Hematopoietic multipotent progenitor cell treated with erythropoietin and hydrocortisone succinate and interleukin-3 and kit ligand, for 17 days (in vitro differentiated cells): ENCODE measurements at places on chromosomes 11 and 22.

GRCh38 chr22:37616201-37617083 is 7.8 kb downstream of the GGA1 start:
- no peak for DNase-seq

- no peak for DNase-seq
These were observed 54.6 kb upstream of the CHRM4 start for GRCh38 chr11:46445920-46446771.

- no peak for DNase-seq
These were observed 46.5 kb upstream of the FIBIN start for GRCh38 chr11:26947379-26947844.

DNA sequence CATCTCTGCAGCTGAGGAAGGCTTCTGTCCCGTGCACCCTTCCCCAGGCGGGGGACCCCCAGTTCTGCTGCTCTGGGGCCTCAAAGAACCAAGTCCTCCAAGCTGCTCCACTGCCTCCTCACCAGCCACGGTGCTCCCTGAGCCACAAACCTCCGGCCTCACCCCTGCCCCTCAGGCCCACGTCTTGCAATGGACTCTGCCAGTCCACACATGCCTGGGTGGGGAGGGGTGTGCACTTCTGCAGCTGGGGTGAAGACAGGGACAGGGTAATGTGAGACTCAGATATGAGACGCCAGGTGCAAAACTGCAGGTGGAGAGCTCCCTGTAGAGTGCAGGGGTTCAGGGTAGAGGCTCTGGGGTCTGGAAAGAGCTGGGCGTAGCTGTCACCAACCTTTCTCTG is 3.2 kb upstream of the PTDSS2 start:
- DNase-seq, result no peak

DNA sequence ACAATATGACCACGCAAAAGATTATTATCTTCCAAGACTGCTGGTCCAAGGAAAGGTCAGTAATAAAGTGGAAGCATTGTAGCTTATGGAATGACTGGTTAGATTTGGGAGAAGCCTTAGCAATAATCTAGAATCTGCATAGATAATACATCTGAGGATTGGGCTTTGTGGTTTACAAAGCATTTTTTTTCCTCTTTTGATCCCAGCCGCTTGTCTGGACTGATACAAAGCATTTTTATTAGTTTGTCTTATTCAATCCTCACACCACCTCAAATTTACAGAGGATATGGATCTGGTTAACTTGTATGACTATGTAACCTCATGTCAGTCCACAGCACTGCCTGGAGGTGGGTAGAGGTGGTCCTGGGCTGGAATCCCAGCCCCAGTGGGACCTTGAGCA is 990 bp upstream of the THRSP start:
- no peak for DNase-seq

- no peak for DNase-seq
These were observed 50.2 kb downstream of the ARHGAP32 start for GRCh38 chr11:129141748-129142523.

- no peak for DNase-seq
These were observed 76.5 kb upstream of the SYT13 start for GRCh38 chr11:45362636-45363035.

- DNase-seq, result peak; percentile 49
These were observed 28.9 kb downstream of the MOV10L1 start for GRCh38 chr22:50118557-50119168.

GRCh38 chr11:121794671-121795141 is 321.3 kb downstream of the BLID start:
- no peak for DNase-seq

DNA sequence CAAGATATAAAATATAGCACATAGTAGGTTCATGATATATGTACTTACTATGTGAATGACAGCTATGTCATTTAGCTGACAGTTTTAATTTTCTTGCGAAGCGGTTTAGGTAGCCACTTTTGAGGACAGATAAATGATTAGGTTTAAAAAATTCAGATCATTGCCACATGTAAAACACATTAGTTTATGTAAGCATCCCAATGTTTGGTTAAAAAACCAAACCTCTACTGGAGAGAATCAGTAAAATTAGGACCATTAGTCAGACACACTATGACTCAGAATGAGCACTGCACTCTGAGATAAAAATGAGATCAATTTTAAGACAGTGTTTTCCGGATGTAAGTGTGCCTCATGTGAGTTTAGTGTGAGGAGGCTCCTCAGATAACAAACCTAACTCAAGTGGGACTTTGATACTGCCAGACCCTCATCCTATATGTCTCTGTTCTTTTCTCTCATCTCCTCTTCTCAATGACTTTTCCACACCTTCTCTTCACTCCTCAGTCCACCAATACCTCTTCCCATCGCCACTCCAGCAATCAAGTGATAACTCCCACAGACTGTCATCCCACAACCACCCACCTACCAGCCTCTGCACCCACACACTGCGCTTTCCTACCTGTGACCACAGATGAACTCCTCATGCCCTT is 6.8 kb upstream of the OR2AT4 start:
- peak; percentile 30 for DNase-seq

DNA sequence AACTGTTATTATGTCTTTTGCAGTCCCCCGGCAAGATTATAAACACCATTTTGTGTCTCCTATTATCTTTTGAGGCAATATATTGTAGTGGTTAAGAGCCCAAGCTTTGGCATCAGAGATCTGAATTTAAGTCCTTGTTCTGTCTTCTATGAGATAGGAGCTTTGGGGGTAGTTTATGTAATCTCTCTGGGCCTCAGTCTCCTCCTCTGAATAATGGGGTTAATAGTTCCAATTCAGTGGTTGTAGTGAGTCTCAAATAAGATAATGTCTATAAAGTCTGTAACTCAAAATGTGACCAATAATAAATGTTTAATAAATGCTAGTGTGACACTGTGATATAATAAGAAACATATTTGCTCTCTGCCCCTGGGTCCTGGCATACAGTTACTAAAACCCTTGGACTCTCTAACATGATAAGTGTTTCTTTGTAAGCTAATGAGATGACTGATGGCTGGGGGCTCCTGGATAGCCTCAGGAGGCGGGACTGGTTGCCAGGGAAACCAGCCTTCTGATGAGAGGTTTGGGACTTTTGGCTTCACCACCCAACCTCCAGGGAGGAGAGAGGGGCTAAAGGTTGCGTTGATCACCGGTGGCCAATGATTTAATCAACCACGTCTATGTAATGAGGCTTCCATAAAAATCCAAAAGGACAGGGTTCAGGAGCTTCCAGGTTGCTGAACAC is 183.4 kb upstream of the MTMR2 start:
- no peak for DNase-seq

DNA sequence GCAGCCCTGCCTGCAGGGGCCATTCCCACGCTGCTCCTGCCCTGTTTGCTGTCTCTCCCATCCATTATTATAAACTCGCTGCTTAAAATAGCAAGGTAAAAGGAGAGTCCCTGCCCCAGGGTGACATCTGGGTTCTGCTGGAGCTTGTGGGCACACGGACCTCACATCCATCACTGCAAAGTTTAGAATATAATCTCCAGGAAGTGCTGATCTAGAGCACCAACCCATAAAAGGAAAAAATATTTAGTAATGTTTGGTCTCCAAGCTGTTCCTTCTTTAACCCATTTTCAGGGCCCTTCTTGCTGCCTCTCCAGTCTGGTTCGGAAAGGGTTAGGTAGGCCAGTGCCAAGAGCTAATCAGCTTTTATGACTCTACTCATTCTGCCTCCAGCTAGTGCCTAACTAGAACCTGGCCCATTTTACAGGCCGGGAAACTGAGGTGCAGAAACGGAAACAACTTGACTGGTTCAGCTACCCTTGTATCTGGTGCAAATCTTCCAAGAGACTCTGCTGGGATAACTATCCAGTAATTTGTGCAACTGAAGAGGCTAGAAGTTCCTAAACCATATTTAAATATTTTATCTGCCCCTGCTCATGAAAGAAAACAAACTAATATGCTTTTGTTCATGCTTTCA is 37.5 kb downstream of the IRAG1 start:
- no peak for DNase-seq

GRCh38 chr11:33605703-33606102 is 94.9 kb downstream of the C11orf91 start:
- DNase-seq, result no peak

DNA sequence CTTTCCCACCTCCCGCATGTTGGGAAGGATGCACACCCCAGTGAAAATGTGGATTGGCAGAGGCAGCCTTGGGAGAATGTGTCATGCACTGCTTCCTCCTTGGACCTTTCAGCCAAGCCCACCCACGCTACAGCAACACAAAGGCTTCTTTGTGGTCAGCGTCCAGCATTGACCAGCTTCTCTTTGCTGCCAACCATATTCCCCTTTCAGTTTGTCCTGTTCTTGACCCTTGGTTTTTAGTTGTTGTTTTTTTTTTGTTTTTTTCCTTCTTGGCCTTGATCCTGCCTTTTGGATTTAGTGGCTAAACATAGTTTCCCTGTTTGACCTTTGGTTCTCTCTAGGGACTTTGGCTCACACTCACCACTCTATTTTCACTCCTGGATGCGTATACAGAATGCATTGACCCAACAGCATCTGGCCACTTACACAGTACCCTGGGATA is 573.6 kb downstream of the INSC start:
- no peak for DNase-seq

GRCh38 chr11:1293619-1294015 is 15.8 kb downstream of the TOLLIP start:
- peak; percentile 50 for DNase-seq

GRCh38 chr22:50119768-50120251 is 30.0 kb downstream of the MOV10L1 start:
- DNase-seq, result no peak

- DNase-seq, result peak; percentile 78
These were observed 11.9 kb downstream of the B3GNT6 start for GRCh38 chr11:77046060-77046501.

GRCh38 chr11:127193950-127194349 is 193.4 kb upstream of the KIRREL3 start:
- DNase-seq, result no peak

DNA sequence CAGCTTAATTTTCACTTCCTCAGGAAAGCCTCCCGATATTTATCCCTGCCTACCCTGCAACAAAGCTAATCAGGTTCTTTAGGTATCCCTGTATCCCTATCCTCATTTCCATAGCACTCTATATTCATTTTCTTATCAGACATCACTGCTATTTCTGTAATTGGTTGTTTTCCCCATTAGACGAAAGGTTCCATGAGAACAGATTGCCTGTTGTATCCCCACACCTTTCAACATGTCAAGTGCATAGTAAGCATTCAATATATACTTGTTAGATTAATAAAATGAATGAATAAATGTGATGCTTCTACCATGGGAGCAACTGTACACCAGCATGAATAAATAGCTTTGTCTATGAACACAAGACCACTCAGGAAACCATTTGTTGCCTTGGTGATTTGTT is 499.8 kb downstream of the DLG2 start:
- no peak for DNase-seq

GRCh38 chr22:27598792-27599191 is 202.8 kb downstream of the MN1 start:
- no peak for DNase-seq

DNA sequence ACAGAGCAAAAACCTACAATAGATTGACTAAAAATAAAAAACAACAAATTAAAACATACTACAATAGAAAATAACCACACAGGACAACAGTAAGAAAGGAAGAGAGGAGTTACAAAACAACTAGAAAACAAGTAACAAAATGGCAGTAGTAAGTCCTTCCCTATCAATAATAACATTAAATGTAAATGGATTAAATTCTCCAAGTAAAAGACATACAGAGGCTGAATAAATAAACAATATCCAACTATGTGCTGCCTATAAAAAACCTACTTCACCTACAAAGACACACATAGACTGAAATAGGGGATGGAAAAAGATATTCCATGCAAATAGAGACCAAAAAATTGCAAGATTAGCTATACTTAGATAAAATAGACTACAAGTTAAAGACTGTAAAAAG is 57.0 kb upstream of the RASSF10 start:
- DNase-seq, result no peak

GRCh38 chr11:61816736-61817455 is at the start of gene FADS1:
Gene FADS1 (minus strand): TSS chr11:61817003. CDS start chr11:61816929, 74 bp downstream.
- DNase-seq, result peak; percentile 75

- no peak for DNase-seq
These were observed 4.9 kb downstream of the RRP8 start for GRCh38 chr11:6598555-6598954.

DNA sequence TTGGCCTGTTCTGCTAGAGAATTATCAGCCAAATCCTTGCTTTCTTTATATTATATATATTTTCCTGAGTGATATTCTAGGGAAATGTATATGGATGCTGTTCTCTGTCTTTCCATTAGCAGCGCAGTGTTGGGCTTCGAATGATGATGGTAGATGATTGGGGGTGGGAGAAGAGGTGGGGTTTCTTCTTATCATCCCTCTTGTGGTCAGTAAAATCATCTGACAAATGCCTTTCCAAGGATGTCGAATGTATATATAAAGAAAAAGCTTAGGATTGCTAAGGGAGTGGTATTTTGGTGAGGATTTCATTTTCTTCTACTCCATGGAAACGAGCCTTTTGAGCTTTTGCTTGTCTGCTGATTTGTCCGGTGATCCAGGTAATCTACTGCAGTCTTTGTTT is 48.9 kb downstream of the ARHGEF12 start:
- DNase-seq, result no peak

DNA sequence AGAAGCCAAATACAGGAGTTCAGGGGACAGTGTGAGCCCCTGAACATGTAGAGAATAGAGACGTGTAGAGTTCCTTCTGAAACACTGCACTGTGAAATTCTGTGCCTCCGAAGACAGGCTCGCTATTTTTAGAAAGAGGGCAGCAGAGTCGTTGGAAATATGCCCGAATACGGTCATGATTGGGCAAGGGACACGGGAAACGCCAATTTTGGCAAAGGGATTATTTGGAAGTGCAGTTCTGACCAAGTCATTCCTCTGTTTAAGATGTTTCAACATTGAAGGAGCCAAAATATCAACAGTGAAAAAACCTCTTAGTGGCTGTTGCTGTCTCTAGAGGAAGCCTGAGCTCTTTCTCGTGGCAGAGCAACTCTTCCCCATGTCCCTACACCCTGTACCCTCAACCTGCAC is 9.5 kb upstream of the CBX6 start:
- DNase-seq, result no peak

DNA sequence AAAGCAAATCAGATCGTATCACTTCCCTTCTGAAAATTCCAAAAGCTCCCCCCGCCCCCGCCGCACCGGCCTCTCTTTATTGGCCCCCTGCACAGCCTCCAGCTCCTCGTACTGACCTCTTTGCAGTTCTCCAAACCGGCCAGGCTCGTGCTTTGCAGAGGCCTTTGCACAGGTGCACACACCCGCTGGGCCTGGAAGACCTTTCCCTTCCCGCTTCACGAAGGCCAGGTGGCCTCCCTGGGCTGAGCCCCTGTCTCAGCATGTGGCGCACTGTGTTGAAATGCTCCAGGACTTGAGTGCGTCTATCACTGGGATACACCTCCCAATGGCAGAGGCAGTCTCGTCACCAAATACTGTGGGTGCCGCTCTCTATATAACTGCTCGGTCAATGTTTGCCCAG is 13.2 kb upstream of the ADA2 start:
- no peak for DNase-seq
